ENCODE measurements at places on chromosomes 2 and 18.

DNA sequence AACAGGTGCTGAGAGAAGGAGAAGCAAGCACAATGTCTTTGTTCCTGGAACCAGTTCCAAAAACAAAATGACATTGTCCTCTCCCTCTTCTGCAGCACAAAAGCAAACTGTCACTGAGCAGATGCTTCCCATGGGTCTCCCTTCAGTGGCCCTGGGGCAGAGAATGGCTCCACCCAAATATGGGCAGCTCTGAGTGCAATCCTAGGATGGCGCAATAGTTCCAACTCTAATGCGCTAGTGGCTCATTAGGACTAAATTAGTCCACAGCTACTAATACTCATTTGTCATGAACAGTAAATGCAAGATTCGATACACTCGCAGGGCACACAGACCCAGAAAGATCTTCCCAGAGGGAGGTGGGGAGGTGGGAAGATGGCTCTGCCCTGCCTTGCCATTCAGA is 205.2 kb upstream of the CHAC2 start:
- no peak for DNase-seq

DNA sequence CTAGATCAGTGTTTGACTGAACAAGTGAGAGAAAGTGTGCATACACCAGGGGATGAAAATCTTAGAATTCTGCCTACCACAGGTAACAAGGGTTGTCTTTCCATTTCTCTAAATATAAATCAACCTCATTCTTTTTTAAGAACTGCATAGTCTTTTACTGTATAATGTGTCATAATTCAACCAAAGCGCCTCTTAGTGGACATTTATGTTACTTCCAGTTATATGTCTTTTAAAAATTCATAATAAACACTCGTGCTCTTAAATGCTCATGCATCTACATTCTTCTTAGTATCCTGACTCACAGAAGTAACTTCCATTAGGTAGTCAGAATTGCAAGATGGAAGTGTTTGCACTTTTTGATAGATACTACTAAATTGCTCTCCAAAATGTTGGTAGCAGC is 76.2 kb downstream of the CHRNA1 start:
- DNase-seq = no peak

GRCh38 chr18:63260380-63260754 is 59.2 kb downstream of the BCL2 start:
- no peak for DNase-seq

GRCh38 chr2:202072226-202072625 is 829 bp upstream of the KIAA2012 start:
- DNase-seq = no peak

- DNase-seq = no peak
These were observed 179.7 kb downstream of the ICOS start for GRCh38 chr2:204116159-204116792.

DNA sequence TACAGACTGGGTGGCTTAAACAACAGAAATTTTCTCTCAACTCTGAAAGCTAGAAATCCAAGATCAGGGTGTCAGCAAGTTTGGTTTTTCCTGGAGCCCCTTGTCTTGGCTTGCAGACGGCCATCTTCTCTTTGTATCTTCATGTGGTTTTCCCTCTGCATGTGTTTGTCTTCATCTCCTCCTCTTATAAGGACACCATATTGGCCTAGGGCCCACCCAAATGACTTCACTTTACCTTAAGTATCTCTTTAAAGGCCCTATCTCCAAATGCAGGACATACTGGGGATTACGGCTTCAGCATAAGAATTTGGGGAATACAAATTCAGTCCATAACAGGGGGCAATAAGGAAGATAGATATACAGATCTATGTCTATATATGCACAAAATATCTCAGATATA is 187.9 kb downstream of the MTCL1 start:
- no peak for DNase-seq

DNA sequence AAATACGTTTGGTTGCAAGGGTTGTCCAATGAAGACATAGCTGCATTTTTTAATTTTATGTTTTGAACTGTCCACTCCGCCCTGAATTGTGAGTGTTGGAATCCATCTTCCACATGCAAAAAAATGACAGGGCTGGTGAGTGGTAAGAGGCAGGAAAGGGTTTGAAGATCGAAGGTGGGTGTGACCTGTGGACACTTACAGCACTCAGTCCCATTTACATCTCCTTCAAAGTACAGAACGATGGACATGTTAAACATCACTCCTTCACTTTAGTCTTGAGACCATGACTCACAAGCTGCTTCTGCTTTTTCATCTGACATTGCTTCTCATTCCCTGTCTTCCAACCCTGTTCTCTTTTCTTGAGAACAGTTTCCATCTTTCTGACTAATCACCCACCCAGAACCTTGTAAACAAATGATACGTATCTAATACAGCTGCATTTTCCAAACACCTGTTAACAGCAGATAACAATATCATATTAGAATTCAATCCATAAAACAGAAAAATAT is 179.3 kb downstream of the ZNF516 start:
- DNase-seq = no peak

- no peak for DNase-seq
These were observed 46.5 kb downstream of the EFEMP1 start for GRCh38 chr2:55877087-55877436.

- DNase-seq = no peak
These were observed 80.5 kb upstream of the ALKAL2 start for GRCh38 chr2:368386-368785.

- peak; percentile 7 for DNase-seq
These were observed 120.4 kb downstream of the RNF144A start for GRCh38 chr2:7037340-7038333.

- no peak for DNase-seq
These were observed 25.4 kb downstream of the POLE4 start for GRCh38 chr2:74983631-74984392.
